NCI-H187 (cell line): ENCODE measurements at places on chromosomes 7 and 10.

- DNase-seq = no peak
These were observed 28.8 kb downstream of the PAX2 start for GRCh38 chr10:100774223-100774622.

DNA sequence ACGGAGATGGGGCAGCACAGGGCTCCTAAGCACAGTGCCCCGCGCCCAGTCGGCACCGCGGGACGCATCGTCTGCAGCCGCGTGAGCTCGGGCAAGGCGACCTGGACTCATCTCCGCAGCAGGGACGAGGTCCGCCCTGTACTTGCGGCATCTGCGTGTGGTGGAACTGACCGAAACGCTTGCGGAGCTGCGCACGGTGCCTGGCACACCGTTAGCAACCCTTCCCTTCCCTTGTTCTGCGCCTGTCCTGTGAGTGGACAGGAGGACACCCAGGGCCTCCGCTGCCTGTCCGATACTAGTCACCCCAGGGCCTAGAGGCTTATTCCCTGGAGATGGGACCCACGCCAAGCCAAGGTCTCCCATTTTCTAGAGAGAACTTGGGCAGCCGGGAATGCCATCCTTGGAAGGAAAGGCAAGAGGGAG is 98.5 kb downstream of the WDR11 start:
- no peak for DNase-seq

- no peak for DNase-seq
These were observed 20.6 kb upstream of the HDAC9 start for GRCh38 chr7:18474944-18475343.

GRCh38 chr7:102432442-102433218 is 745 bp upstream of the ORAI2 start:
- no peak for DNase-seq

DNA sequence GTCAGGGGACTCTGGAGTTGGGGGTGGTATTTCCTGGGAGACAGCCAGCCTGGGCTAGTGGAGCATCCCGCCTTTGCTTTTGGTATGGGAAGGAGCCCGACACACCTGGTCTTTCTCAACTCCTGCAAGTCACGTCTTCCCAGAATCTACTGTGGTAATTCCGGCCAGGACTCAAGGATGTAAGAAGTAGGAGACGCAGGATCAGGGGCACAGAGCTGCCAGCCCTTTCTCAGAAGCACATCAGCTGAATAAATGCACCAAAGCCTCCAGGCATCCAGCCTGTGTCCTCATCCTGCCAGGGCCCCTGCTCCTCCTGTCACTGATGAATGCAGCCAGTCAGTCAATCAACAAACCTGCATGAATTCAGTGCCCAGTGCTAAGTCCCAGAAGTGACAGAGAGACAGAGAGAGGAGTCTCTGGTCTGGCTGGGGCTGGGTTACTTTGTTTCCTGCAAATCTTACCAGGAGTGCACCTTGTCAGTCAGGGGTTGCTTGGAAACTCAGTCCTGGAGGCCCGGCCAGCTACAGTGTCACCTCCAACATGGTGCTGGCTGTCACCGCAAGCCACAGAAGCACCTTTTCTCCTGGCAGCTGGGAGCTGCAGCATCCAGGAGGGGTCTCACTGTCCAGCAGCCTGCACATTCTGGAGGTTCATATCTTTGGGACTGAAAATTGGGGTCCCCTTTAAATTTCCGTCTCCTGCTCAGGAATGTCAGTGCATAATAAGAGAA is 101.8 kb downstream of the PTPRE start:
- no peak for DNase-seq

DNA sequence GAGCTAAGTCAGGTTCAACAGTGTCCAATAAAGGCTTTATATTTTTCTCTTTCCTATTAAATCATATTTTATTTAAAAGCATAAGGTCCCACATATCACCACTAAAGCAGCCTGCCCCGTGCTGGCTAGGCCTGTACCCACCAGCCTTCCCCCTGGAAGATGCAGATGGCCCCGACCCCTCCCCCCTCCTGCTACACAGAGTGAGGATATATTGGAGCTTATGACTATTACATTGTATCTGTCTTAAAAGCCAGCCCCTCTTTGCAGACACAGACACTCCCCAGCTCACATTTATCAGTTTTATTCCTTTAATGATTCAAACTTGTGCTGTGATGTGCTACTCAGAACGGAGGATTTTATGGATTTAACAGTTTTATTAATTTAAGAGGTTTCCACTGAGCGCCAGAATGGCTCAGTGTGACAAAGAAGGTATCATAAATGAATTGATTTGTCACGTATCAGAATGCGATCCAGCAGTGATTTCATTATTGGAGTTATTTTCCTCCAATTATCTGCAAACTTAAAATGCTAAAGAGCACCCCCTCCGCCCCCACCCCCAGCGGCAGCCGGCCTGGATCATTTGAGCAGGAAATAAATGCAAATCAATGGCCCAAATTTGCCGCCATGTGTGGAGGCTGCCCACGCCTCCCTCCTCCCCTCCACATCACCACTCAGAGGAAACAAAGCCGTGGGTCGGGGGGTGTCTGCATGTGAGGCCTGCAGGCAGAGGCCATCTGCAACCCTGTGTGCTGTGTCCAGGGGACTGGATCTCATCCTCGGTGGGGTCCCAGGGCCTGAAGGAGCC is 72.6 kb upstream of the ZMIZ1 start:
- DNase-seq = no peak

GRCh38 chr10:52654201-52654600 is 118.4 kb downstream of the MBL2 start:
- DNase-seq = no peak

GRCh38 chr7:47190462-47190861 is 391.4 kb downstream of the TNS3 start:
- no peak for DNase-seq

DNA sequence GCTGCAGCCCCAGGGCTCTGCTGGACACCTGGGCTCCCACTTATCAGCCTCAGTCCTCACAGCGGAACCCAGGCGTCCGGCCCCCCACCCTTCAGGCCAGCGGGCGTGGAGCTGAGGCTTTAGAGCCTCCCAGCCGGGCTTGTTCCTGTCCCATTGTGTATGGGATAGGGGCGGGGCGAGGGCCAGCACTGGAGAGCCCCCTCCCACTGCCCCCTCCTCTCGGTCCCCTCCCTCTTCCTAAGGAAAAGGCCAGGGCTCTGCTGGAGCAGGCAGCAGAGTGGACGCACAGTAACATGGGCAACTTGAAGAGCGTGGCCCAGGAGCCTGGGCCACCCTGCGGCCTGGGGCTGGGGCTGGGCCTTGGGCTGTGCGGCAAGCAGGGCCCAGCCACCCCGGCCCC is 2.7 kb downstream of the NOS3 start:
- no peak for DNase-seq

DNA sequence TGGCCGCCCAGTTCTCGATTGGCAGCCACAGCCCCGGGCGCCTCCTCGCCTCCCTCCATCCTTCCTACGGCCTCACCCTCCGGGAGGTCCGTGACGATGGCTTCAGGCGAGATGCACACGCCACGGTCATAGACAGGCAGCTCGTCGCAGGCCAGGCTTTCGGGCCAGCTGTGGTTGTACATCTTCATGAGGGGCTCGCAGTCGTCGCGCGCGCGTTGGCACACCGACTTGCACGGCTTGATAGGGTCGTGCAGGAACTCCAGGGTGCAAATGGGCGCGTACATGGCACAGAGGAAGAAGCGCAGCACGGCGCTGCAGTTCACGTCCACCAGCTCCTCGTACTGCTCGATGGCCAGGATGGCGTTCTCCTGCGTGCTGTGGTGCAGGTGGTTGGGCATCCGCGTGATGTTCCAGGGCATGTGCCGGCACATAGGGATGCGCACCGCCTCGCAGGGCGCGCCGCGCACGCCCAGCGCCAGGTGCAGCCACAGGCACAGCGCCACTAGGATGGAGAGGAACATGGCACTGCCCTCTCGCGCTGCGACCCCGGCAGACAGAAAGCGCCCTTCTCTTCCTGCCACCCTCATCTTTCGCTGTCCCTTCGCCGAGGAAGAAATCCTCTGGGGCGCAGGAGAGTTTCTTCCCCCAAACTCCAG is 472 bp downstream of the SFRP4 start:
- DNase-seq = no peak

DNA sequence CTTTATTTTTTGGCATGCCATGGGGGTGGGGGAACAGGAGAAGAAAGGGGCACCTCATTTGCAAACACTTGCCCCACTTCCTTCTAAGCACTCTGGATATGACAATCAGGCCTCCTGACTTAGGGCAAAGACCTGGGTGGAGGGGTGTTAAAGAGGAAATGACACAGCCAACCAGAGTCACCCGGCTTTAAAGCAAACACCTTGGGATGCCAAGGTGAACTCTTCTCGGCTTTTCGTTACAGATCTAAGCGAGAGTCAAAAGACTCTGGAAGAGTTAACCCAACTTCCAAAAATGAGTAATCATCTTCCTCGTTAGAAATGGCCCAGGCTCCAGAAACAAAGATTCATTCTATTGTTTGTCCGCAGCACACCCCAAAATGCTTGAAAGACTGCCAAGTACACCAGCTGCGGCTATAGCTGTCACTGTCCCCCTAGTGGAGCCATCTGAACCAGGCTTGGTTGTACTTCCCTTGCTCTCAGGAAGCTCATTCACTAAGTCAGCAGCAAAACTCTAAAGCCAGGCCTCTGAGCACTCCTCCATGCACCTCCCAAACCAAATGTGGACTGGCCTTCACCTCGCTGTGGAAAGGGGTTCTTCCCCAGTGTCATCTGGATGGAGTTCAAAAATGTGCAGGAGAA is 24.8 kb downstream of the FAM53B start:
- no peak for DNase-seq

DNA sequence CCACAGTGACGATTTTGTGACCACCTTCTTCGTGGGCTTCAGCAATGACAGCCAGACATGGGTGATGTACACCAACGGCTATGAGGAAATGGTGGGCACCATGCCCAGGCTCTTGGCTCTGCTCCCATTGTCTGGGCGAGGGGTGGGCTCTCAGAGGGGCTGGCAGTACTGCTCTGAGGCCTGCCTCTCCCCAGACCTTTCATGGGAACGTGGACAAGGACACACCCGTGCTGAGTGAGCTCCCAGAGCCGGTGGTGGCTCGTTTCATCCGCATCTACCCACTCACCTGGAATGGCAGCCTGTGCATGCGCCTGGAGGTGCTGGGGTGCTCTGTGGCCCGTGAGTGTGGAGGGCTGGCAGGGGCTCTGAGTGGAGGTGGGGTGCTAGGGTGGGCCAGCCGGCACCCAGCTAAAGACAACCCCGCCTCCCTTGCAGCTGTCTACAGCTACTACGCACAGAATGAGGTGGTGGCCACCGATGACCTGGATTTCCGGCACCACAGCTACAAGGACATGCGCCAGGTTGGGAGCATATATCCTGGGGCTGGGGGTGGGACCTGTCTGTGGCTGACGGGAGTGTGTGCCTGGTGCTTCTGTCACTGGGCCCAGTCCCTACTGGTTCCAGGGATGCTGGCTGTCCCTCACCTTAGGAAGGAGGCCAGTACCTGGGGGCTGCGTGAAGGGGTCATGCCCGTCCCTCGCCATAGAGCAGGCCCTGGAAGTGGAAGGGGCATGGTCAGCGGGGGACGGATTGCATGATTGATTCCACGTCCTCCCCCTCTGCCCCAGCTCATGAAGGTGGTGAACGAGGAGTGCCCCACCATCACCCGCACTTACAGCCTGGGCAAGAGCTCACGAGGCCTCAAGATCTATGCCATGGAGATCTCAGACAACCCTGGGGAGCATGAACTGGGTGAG is 6.8 kb downstream of the AEBP1 start:
- DNase-seq = no peak

- no peak for DNase-seq
These were observed 256.6 kb upstream of the SEMA3C start for GRCh38 chr7:81175275-81175940.

GRCh38 chr10:25501912-25502311 is 327.1 kb downstream of the GPR158 start:
- DNase-seq = no peak

DNA sequence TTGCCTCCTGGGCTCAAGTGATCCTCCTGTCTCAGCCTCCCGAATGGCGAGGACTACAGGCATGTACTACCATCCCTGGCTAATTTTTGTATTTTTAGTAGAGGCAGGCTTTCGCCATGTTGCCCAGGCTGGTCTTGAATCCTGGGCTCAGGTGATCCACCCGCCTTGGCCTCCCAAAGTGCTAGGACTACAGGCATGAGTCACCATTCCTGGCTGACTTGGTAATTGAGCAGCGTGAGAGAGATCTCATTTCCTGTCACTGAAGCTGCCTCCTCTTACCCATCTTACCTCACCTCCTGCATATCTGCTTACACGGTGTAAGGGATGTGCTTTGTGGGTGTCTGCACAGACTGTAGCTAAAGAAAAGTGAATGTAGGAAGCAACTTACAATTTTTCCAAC is 9.7 kb downstream of the IFIT3 start:
- DNase-seq = no peak

- no peak for DNase-seq
These were observed 64.3 kb upstream of the ZNF438 start for GRCh38 chr10:31095677-31096560.

- DNase-seq = no peak
These were observed 5.5 kb upstream of the MDFIC start for GRCh38 chr7:114916261-114916892.
